ENCODE measurements at places on chromosomes 13 and 19.

DNA sequence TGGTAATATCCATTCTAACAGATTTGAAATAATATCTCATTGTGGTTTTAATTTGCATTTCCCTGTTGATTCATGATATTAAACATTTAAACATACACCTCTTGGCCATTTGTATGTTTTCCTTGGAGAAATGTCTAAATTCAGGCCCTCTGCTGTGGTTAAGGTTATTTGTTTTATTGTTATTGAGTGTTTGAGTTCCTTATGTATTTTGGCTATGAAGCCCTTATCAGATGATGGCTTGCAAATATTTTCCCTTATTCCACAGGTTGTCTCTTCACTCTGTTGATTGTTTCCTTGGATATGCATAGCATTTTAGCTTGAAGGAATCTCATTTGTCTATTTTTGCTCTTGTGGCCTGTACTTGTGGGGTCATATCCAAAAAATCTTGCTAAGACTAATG is 303.6 kb downstream of the GPC5 start:
- no peak for DNase-seq

GRCh38 chr13:110403721-110404120 is 96.6 kb downstream of the COL4A2 start:
- DNase-seq: no peak

- no peak for DNase-seq
Measured at GRCh38 chr19:50628551-50628950, 11.1 kb downstream of the SYT3 start.

GRCh38 chr19:7869453-7869909 is 4.7 kb downstream of the PRR36 start:
- peak; percentile 73 for DNase-seq

GRCh38 chr19:31666126-31666525 is 316.9 kb upstream of the TSHZ3 start:
- DNase-seq: no peak

- no peak for DNase-seq
Measured at GRCh38 chr19:16118489-16119033, 6.9 kb downstream of the RAB8A start.

DNA sequence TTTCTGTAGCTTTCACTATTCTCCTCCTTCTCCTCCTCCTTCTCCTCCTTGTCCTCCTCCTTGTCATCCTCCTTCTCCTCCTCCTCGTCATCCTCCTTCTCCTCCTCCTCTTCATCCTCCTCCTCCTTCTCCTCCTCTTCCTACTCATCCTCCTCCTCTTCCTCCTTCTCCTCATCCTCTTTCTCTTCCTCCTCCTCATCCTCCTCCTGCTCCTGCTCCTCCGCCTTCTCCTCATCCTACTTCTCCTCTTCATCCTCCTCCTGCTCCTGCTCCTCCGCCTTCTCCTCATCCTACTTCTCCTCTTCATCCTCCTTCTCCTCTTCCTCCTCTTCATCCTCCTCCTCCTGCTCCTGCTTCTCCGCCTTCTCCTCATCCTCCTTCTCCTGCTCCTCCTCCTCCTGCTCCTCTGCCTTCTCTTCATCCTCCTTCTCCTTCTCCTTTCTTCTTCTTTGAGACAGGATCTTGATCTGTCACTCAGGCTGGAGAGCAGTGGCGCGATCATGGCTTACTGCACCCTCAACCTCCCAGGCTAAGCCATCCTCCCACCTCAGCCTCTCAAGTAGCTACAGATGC is 36.3 kb downstream of the TRPM4 start:
- no peak for DNase-seq

DNA sequence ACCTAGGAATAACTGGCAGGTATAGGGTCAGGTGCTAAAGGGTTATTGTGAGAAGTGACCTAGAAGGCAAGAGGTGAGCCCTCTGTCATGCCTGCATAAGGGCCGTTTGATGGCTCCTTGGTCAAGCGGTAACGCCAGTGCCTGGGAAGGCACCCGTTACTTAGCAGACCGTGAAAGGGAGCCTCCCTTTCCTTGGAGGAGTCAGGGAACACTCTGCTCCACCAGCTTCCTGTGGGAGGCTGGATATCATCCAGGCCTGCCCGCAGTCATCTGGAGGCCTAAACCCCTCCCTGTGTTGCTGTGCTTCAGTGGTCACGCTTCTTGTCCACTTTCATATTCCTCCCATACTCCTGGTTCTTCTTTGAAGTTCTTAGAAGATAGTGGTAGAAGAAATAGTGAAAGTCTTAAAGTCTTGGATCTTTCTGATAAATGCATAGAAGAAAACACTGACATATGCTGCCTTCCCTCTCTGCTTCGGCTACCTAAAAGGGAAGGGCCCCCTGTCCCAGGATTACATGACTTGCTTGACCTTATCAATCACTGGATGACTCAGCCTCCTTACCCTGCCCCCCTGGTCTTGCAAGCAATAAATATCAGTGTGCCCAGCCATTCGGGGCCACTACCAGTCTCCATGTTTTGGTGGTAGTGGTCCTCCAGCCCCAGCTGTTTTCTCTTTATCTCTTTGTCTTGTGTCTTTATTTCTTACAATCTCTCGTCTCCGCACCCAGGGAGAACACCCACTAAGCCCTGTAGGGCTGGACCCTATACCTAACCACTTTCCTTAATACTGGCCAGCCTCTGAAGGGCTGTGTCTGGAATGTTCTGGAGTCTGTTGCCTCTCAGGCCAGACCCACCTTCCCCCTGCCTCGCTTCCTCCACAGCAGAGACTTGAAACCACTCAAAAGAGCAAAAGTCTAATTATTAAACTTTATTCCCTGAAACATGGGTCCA is 16.1 kb upstream of the ABCC4 start:
- DNase-seq: no peak

DNA sequence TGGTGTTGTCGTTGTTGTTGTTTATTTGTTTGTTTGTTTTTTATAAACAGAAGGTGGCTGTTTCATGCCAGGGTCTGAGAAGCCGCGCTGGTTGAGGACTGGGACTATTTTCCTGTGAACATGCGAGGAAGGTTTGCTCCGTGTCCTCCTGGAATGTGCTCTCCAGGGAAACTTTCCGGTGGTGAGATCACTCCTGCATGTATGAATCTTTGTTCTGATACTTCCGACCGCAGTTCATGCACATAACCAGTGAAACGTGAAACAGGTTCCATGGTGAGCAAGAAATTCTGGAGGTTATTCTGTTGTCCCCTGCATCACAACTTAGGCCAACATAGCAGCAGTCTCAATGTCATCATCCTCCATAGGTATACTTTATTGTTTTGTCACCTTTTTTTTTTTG is 187.6 kb upstream of the ARGLU1 start:
- DNase-seq: no peak

- no peak for DNase-seq
Measured at GRCh38 chr13:32838945-32839344, 177.3 kb upstream of the KL start.

GRCh38 chr13:111031531-111031961 is 83.6 kb upstream of the ARHGEF7 start:
- DNase-seq: no peak

DNA sequence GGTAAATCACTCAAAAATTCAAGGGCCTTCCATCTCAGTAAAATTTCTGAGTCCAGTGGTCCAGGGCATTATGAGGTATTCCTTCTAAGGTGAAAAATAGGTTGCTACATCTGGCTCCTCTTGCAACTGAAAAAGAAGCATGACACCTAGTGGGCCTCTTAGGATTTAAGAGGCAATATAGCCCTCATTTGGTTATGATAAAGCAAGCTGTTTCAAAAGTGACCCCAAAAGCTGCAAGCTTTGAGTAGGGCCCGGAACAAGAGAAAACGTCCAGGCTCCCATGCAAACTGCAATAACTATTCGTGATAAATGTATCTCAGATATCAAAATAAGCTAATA is 1910.2 kb upstream of the PRR20A start:
- DNase-seq: no peak

DNA sequence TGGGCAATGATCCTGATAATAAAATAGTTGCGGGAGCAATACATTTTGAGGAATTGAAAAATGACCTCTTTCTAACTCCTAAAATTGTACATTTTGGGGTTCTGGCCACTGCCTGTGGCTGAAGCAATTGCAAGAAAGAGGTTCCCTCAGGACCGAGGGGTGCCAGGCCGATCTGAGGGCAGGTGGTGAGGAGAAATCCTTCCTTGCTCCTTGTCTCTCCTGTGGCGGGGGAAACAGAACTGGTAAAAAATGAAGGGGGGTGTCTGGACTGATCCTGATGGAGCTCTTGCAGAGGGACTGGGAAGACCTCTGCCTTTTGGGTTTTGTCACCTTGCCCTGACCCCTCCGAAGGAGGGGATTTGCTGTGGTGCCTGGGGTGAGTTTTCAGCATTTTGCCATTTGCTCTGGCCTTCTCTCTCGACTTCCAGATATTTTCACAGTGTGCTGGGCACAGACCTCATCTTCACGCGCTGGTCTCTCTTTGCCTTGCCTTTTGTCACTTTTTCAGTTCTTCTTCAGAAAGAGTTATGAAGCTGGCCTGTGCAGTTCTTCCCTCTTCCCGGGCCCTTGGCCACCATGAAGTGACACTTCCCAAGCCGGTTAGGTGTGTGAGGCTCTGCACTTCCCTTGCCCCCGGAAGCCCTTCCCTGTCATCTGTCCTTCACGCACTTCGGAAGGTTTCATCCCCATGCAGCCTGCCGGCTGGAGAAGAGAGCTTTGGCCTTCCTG is 22.2 kb downstream of the NFIX start:
- DNase-seq: no peak

GRCh38 chr19:19185853-19186740 is 5.9 kb downstream of the BORCS8 start:
- peak; percentile 77 for DNase-seq

DNA sequence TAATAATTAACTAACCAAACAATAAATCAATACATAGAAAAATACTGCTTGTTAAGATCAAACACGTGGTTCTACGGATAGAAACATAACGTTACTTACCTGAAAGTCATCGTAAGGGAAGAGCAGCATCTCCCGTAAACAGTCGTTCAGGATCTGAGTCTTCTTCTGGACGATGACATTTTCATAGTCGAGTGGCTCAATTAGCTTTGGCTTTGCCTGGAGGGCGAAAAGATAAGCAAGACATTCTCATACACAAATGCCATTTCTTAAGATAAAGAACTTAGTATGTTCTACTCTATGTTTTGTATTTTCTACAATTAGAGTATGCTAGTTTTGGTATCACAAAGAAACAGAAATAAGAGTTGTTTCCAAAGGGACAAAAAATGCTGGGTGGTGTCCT is 22.5 kb downstream of the DOCK9 start:
- no peak for DNase-seq

GRCh38 chr13:107753291-107753690 is 462.0 kb downstream of the LIG4 start:
- no peak for DNase-seq

GRCh38 chr19:55502197-55502952 is 14.1 kb downstream of the SSC5D start:
- no peak for DNase-seq

DNA sequence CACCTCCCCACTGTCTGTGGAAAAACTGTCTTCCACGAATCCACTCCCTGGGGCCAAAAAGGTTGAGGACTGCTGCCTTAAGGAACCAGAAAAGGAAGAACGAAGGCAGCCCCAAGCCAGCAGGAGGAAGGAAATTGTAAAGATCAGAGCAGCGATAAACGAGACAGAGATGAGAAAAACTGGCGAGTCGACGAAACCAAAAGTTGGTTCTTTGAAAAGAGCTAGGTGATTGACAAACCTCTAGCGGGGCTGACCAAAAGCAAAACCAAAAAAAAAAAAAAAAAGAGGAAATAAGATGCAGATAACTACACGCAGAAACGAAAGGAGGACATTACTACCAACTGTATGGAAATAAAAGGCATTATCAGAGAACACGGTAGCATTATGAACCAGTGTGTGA is 76.9 kb downstream of the GADD45B start:
- DNase-seq: peak; percentile 91

DNA sequence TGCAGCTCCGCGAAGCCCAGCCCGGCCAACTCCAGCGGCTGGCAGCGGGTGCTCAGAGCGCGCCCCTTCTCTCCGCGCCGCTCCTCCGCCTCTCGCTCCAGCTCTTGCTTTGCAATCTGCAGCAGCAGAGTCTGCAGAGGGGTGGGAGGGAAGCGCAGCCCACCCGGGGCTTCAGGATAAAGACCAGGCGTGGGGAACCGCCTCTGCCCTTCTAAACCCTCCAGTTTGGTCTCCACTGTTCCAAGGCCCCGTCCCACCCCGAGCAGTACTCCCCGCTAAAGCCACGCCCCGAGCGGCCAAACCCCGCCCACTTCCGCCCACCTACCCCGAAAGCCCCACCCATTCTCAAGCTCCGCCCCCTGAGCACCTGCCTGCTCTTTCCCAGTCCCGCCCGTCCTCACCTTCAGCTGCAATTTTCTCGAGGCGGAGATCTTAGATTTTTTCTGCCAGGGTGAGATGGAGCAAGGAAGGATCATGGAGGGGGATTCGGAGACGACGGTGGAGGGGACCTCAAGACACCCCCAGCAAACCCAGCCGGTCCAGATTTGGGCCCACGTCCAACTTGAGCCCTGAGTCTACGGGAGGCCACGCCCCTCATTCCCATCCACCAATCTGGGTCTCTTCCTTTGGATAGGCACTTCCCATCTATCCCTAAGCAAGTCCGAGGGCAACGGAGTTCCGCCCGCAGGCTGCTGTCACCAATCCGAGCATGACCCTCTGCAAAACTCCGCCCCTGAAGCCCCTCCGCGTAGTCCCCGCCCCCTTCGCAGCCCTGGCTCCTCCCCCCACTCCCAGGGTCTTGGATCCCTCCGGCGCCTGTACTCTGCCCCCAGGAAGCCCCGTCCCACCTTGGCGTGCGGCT is 1.1 kb downstream of the TNNI3 start:
- peak; percentile 94 for DNase-seq

DNA sequence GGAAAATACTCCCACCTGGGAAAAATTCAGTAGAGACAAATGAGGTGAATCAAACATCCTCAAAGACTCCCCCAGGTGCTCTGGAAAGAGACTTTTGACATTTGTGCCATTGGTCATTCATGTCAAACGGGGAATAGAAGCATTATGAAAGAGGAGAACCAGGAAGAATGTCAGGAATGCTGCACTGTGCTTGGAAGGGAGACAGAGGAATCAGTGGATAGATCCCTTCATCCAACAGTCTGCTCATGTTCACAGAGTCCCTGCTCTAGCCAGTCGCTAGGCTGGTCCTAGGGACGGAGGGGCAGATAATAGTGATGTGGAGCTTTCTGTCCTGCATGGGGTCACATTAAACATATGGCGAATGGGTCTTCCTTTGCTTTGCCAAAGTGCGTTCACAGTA is 384.4 kb downstream of the FGF9 start:
- DNase-seq: no peak

GRCh38 chr19:49767381-49767780 is 580 bp downstream of the AP2A1 start:
- DNase-seq: no peak

GRCh38 chr19:30679789-30680188 is 307.6 kb downstream of the ZNF536 start:
- no peak for DNase-seq

GRCh38 chr19:7831452-7831851 is 1.4 kb downstream of the EVI5L start:
- DNase-seq: peak; percentile 26

GRCh38 chr13:79775830-79776229 is 294.9 kb downstream of the NDFIP2 start:
- DNase-seq: peak; percentile 79

GRCh38 chr13:33879118-33879517 is 61.2 kb downstream of the RFC3 start:
- peak; percentile 70 for DNase-seq

Data from A673 (cell line).